ENCODE measurements at places on chromosomes 1 and 21. TPM values are rescaled to one million over a fixed set of nuclear protein-coding genes. Genes with fewer than 3 reads are reported as not detected.
A peak's percentile ranks its signal among the peaks of the same experiment; 100 is the strongest.

Gene GJA4
- total RNA-seq, result not detected

GRCh38 chr1:245054105-245054504 is 100.7 kb upstream of the KIF26B start:
- H3K27me3 ChIP-seq, result peaks cover 53% of the 10 kb centered on the region
- no peak overlapping the region for H3K27ac ChIP-seq
- no peak overlapping the region for H3K4me3 ChIP-seq

DNA sequence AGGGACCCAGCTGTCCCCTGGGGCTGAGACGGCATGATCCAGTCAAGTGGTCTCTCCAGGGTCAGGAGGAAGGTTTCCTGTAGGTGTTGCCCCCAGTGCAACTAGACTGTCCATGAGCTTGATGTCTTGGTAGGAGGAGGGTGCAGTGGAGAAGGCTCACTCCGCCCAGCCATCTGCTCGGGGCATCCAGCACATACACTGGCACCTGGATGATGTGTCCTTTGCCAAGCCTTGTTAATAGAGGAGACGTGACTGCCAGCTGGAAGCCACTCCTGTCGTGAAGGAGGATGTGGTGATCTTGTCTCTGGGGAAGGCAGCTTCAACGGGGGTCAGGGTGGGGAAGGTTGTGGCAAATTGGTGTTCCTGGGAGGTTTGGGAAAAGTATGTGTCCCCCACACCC is 6.2 kb downstream of the DISP3 start:
- DNase-seq, result no peak
- H3K27ac ChIP-seq, result no peak overlapping the region
- no peaks in the 10 kb centered on the region for H3K36me3 ChIP-seq
- peaks cover 76% of the 10 kb centered on the region for H3K27me3 ChIP-seq
- no peaks in the 10 kb centered on the region for H3K4me1 ChIP-seq

Gene PIP5K1A
- total RNA-seq, result 76.4 TPM

- H3K36me3 ChIP-seq, result no peaks in the 10 kb centered on the region
- no peak overlapping the region for H3K27ac ChIP-seq
- no peak overlapping the region for H3K4me3 ChIP-seq
Observed at GRCh38 chr1:103447471-103447870, 78.0 kb upstream of the RNPC3 start.

Gene HPCA
- not detected for total RNA-seq

DNA sequence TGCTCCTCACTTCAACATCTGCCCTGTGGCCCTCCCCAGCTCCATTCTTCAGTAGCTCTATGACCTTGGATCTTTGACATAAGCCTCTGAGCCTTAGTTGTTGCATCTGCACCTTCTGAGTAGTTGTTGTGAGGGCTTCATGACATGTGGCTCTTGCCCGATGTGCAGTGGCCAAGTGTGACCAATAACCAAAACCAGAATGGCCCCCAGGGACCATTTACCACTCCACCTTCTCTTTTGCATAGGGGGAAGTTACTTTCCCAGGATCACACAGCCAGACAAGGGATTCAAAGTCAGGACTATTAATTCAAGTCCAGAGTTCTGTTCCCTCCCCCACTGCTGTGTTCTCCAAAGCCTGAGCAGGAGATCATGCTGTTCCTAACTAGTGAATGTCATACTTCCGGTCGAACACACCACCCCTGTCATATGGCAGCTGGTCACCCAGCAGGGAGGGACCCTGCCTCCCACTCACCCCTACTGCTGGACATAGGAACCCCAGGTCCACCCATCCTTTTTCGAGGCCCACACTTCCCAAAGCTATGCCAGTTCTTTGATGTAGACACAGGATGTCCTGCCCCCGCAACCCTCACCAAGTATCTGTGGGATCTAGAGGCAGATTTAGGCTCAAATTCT is 4.0 kb downstream of the FGR start:
- no peak overlapping the region for H3K27ac ChIP-seq
- no peak for DNase-seq
- H3K27me3 ChIP-seq, result peaks cover 19% of the 10 kb centered on the region
- H3K4me1 ChIP-seq, result no peaks in the 10 kb centered on the region
- no peaks in the 10 kb centered on the region for H3K36me3 ChIP-seq

GRCh38 chr1:248243204-248243603 is 12.0 kb downstream of the OR2M4 start:
- no peaks in the 10 kb centered on the region for H3K36me3 ChIP-seq
- H3K4me3 ChIP-seq, result no peak overlapping the region
- H3K27me3 ChIP-seq, result no peaks in the 10 kb centered on the region

DNA sequence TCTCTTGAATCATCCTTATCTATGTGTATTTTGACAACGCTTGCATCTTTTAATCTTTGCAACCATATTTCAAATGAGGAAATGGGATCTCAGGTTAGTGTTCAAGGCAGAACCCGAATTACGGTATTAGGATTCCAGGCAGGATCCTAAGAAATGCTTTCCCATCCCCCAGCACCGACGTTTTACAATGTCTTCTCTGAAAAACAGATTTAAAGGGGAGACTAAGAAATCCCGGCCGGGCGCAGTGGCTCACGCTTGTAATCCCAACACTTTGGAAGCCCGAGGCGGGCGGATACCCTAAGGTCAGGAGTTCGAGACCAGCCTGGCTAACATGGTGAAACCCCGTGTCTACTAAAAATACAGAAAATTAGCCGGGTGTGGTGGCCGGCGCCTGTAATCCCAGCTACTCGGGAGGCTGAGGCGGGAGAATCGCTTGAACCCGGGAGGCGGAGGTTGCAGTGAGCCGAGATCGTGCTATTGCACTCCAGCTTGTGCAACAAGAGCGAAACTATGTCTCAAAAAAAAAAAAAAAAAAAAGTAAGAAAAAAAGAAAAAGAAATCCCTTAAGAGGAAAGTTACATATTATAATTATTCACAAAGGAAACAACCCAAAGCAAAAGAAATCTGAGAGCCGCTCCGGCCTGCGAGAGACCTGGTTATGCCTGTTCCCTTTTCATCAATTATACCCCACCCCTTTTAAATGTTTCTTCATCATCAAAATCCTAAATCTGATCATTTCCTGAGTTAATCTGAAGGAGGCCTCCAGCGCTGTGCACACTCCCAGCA is 801 bp upstream of the GORAB start:
- H3K27me3 ChIP-seq, result no peaks in the 10 kb centered on the region
- H3K4me1 ChIP-seq, result peaks cover 14% of the 10 kb centered on the region

GRCh38 chr1:112855152-112855828 is 100.7 kb downstream of the SLC16A1 start:
- no peak for DNase-seq
- H3K4me1 ChIP-seq, result peaks cover 25% of the 10 kb centered on the region
- H3K36me3 ChIP-seq, result 0 out of 2 replicates have a peak, but pooled peaks cover 5% of the 10 kb centered on the region
- H3K27me3 ChIP-seq, result no peaks in the 10 kb centered on the region

DNA sequence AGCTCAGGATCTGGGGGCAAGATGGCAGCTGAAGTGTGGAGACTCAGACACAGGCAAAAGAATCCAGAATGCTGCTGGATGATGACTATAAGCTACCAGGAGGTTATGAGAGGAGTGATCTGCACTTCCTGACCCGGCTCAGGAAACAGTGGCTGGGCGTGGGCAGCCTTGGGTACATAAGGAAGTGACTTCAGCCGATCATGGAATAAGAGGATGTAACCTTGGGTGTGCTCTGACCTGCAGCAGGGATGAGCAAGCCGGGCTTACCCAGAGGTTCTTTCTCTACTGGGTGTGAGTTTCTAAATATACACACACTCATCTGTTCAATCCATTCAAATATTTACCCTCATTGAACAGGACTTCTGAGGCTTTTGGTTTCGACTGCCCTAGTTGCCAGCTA is 62.7 kb downstream of the CD34 start:
- no peak overlapping the region for H3K4me3 ChIP-seq
- H3K27ac ChIP-seq, result peak overlapping the region; percentile 54
- peak; percentile 84 for DNase-seq

DNA sequence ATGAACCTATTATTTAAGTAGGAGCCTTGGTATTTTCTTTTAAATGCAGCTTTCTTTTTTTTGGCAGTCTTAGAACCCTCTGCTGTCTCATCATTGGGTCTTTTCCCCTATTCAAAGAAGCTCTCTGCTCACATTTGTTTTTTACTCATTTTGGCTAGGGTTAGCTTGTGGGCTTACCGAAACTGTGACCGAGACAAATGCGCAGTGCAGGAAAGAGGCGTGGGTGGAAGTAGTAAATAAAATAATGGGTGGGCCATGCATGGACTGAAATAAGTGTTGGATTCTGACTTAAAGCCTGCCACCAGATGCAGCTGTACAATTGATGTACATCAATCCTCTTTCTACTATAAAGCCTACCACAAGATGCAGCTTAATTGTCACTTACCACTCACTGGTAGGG is 14.7 kb downstream of the XPR1 start:
- no peak for DNase-seq
- no peaks in the 10 kb centered on the region for H3K4me1 ChIP-seq
- no peaks in the 10 kb centered on the region for H3K27me3 ChIP-seq
- no peak overlapping the region for H3K4me3 ChIP-seq
- no peak overlapping the region for H3K27ac ChIP-seq
- no peaks in the 10 kb centered on the region for H3K36me3 ChIP-seq

- H3K4me3 ChIP-seq, result no peak overlapping the region
- no peaks in the 10 kb centered on the region for H3K4me1 ChIP-seq
- no peak overlapping the region for H3K27ac ChIP-seq
- no peak for DNase-seq
- H3K27me3 ChIP-seq, result no peaks in the 10 kb centered on the region
Observed at GRCh38 chr21:28644762-28645161, 347.9 kb downstream of the LTN1 start.

GRCh38 chr1:167219194-167219593 is 1.5 kb upstream of the POU2F1 start:
- DNase-seq, result no peak
- H3K4me1 ChIP-seq, result peaks cover 28% of the 10 kb centered on the region
- H3K27me3 ChIP-seq, result no peaks in the 10 kb centered on the region
- no peaks in the 10 kb centered on the region for H3K36me3 ChIP-seq
- peak overlapping the region; percentile 59 for H3K4me3 ChIP-seq
- H3K27ac ChIP-seq, result peak overlapping the region; percentile 92

All from PC-9 (cell line).